ENCODE measurements at places on chromosomes 16 and 17.

DNA sequence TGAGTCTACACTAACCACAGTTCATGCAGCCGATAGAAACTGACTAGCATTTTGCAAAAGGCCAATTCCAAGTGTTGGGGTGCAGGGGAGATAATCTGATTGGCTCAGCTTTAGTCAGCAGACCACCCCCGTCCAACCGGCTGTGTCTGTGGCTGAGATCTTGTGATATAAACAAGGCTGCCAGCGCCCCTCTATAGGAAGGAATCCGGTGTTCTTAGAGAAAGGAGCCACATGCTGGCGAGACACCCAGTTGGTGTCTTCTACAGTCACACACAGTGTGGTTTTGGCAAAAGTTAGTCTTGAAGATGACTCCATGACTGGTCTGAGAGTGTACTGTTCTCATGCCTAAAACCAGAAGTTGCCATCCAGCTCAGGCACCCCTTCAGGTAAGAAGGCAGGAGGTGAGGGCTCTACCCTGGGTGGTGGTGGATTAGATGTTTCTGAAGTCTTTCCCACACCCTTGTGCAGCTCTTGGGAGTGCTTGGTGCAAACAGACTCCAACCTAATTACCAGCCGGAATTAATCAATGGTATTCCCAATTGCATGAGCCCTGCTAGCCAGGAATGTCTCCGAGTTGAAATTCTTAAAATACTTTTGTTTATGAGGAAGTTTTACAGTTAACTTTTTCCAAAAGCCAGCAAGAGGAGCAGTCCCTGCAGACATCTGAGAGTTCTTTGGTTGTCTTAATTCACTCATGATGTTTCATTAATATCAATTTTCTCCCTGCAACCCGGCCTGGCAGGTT lies 172.3 kb upstream of the IRX6 start:
- no peak for DNase-seq

- DNase-seq, result no peak
Measured at GRCh38 chr17:69858460-69858859, 216.6 kb upstream of the KCNJ16 start.

- DNase-seq, result no peak
Measured at GRCh38 chr17:77637818-77638575, 320.5 kb upstream of the TNRC6C start.

DNA sequence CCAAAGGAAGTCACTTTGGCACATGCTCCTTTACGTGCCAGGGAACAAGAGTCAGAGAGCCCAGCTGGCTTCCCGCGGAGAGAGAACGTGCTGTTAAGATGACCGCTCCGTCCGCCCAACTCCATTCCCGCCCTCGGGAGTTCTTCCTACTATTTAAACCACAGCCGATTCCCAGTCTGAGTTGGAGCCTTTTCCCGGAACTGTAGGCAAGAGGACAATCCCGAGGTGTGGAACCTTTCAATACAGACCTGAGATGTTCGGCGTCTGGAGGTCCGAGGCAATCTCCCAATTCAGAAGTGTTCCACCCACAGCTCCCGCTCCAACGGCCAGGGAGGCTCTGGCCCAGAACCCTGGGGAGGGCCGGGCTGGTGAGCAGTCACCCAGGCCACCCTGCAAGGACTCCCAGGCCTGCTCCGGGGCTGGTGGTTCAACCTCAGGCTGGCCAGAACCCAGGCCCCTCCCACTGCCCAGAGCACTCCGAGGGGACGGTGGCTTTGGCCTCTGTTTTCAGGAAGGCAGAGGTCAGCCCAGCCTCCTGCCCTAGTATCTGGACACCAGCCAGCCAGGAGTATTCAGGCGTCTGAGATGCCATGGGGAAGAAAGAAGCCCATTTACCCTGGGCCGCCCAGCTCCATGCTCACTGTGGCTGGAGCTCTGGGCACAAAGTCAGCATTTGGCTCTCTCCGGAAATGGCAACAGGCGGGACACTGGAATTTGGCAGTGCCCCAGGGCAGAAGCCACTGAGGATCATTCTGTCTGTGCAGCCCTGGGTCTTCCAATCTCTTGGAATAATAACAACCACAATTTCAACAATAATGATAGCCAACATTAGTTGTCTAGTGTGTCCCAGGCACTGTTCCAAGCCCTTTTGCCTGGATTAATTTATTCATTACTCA lies 21.4 kb downstream of the EMP2 start:
- DNase-seq, result no peak

DNA sequence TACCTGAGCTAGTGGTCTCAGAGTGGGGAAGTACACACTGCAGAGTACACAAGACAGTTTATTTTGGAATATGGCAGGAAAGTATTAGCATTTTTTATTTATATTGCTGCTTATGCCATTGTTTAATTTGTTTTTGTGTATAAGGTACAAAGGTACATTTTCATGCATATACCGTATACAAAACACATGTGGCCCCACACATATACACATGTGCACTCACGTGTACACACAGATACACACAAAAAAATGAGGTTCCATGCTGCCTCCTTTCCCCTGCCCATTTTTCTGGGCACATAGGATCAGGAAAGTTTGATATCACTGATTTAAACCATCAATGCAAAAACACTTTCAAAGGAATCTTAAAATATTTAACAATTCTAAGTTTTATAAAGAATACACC lies 12.9 kb downstream of the IGSF6 start:
- DNase-seq, result no peak
